ENCODE measurements at places on chromosomes 5 and 9. TPM values are rescaled to one million over a fixed set of nuclear protein-coding genes. Genes with fewer than 3 reads are reported as not detected.

- peak overlapping the region; percentile 19 for H3K4me3 ChIP-seq
- peaks cover 2% of the 10 kb centered on the region for H3K27me3 ChIP-seq
- peaks cover 54% of the 10 kb centered on the region for H3K36me3 ChIP-seq
- DNase-seq = peak; percentile 43
- peak overlapping the region; percentile 48 for H3K27ac ChIP-seq
Measured at GRCh38 chr5:177089127-177089526, 2.4 kb downstream of the FGFR4 start.

DNA sequence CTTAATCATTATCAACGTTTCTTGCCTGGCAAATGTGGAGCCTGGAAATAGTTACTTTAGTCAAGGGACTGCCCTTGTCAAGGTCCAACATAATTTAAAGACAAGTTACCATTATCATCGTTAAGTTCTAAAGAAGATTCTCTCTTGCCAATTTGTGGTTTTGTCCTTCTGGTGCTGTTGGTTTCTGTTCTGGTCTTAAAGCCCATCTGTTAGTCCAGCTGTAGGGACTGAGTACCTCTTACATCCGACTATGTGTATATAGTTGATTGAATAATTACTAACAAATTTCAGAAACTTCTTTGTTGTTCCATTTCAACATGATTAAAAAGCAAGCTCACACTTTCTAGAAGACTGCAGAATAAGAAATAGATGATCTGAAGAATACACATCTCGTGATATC, 1854.9 kb downstream of the MAT2B start:
- H3K4me1 ChIP-seq = no peaks in the 10 kb centered on the region
- H3K4me3 ChIP-seq = no peak overlapping the region
- no peak overlapping the region for H3K27ac ChIP-seq

DNA sequence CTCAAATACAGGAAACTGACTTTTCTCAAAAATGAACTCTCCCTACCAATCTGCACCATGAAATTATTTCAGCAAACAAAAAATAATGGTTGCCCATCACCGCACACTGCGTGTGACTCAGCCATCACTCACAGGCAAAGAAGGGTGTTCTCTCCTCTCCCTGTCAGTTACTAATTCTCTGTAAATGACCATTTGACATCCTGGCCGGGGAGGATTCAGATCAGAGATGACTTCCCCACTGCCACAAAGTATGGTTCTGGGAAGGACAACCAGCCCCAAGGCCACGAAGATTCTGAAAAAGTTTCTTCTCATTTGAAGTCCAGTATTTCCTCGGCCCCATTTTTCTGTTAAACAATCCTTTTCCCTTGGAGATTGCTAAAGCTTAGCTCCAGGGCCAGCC, 199.4 kb downstream of the AUH start:
- H3K4me3 ChIP-seq = no peak overlapping the region
- no peaks in the 10 kb centered on the region for H3K27me3 ChIP-seq
- peak overlapping the region; percentile 67 for H3K27ac ChIP-seq
- peaks cover 57% of the 10 kb centered on the region for H3K4me1 ChIP-seq
- H3K36me3 ChIP-seq = no peaks in the 10 kb centered on the region

DNA sequence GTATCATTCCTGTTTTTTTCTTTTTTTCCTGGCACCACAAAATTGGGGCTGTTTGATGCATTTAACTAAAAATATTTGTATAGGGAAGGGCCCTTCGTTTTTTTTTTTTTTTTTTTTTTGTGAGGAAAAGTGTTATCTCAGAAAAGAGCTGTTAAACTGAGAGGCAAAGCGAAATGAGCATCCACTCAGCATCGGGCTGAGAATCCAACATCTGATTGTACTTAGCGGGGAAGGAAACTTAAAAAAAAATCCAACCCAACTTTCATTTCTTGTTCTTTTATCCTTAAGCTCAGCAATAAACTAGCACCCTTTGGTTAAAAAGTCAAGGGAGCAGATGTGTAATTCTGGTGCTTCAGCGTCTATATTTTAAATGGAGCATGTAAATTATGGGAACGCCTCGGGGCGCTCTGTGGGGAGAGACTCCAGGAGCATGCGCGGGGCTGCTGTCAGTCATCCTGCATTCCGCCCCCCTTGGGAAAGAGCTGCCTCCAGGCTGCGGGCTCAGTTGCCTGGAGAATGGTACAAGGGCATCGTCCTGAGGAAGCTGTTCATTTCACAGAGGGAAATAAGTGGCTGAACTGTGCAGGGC, 33.3 kb downstream of the DMRT2 start:
- peak overlapping the region; percentile 37 for H3K27ac ChIP-seq
- no peaks in the 10 kb centered on the region for H3K36me3 ChIP-seq
- H3K4me3 ChIP-seq = peak overlapping the region; percentile 48
- peaks cover 3% of the 10 kb centered on the region for H3K4me1 ChIP-seq
- peak; percentile 83 for DNase-seq
- H3K27me3 ChIP-seq = no peaks in the 10 kb centered on the region

DNA sequence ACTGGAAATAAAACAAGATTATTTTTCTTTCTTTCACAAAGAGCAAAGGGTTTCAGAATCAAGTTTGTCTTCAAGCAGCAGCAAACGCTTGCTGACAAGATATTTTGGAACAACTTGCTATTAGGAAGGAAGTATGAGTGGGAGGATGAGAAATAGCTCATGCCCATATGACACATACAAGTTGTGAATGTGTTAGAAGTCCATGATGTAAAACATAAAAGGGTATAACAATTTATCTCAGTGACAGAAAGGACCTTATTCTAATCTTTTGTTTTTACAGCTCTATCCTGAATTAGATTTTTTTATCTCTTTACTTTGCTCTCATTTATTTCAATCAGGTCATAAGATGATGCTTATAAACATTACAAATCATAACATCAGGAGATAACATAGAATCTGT, 516.6 kb upstream of the MEF2C start:
- H3K27me3 ChIP-seq = no peaks in the 10 kb centered on the region
- H3K4me1 ChIP-seq = no peaks in the 10 kb centered on the region
- no peaks in the 10 kb centered on the region for H3K36me3 ChIP-seq
- peak; percentile 27 for DNase-seq
- H3K27ac ChIP-seq = no peak overlapping the region

DNA sequence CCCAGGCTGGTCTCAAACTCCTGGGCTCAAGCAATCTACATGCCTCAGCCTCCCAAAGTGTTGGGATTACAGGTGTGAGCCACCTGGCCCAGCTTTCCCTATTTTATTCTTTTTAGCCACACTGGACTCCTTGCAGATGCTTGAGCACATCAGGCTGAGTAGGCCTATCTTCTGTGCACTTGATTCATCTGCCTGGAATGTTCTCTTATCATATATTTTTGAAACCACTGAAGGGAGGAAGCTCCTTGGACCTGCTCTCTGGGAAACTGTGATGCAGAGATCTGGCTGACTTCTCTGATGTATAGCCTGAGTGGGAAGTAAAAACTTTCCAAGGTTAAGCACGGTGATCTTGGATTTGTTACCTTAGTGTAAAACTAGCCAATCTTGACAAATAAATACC, 6.5 kb upstream of the MAT2B start:
- no peak overlapping the region for H3K4me3 ChIP-seq
- H3K27me3 ChIP-seq = no peaks in the 10 kb centered on the region
- peaks cover 3% of the 10 kb centered on the region for H3K4me1 ChIP-seq

GRCh38 chr9:28503573-28503972, 930.3 kb upstream of the C9orf72 start:
- no peaks in the 10 kb centered on the region for H3K4me1 ChIP-seq
- no peak overlapping the region for H3K27ac ChIP-seq
- DNase-seq = no peak
- H3K27me3 ChIP-seq = no peaks in the 10 kb centered on the region

GRCh38 chr5:23823521-23823920, 316.1 kb downstream of the PRDM9 start:
- no peaks in the 10 kb centered on the region for H3K4me1 ChIP-seq
- H3K36me3 ChIP-seq = no peaks in the 10 kb centered on the region
- H3K4me3 ChIP-seq = no peak overlapping the region
- H3K27ac ChIP-seq = no peak overlapping the region

- H3K27me3 ChIP-seq = no peaks in the 10 kb centered on the region
- DNase-seq = no peak
- H3K27ac ChIP-seq = no peak overlapping the region
Measured at GRCh38 chr5:102830241-102830640, 75.1 kb downstream of the PAM start.

GRCh38 chr5:147267082-147267832, 32.4 kb downstream of the STK32A start:
- H3K27ac ChIP-seq = no peak overlapping the region
- no peak overlapping the region for H3K4me3 ChIP-seq
- no peaks in the 10 kb centered on the region for H3K4me1 ChIP-seq
- no peak for DNase-seq
- no peaks in the 10 kb centered on the region for H3K36me3 ChIP-seq

The PLAC8L1 gene
- 0.42 TPM for polyA plus RNA-seq

GRCh38 chr5:138666226-138666742, 86.9 kb upstream of the CTNNA1 start:
- peak overlapping the region; percentile 47 for H3K27ac ChIP-seq
- no peak overlapping the region for H3K4me3 ChIP-seq
- peaks cover 15% of the 10 kb centered on the region for H3K4me1 ChIP-seq
- no peak for DNase-seq
- no peaks in the 10 kb centered on the region for H3K27me3 ChIP-seq
- no peaks in the 10 kb centered on the region for H3K36me3 ChIP-seq

GRCh38 chr9:18910435-18910834, 122.6 kb downstream of the SAXO1 start:
- no peak overlapping the region for H3K4me3 ChIP-seq
- H3K36me3 ChIP-seq = peaks cover 3% of the 10 kb centered on the region
- H3K27ac ChIP-seq = no peak overlapping the region
- H3K27me3 ChIP-seq = no peaks in the 10 kb centered on the region

- no peak overlapping the region for H3K4me3 ChIP-seq
- peaks cover 9% of the 10 kb centered on the region for H3K4me1 ChIP-seq
- no peak overlapping the region for H3K27ac ChIP-seq
- H3K27me3 ChIP-seq = no peaks in the 10 kb centered on the region
- H3K36me3 ChIP-seq = no peaks in the 10 kb centered on the region
Measured at GRCh38 chr5:137278476-137278875, 220.7 kb downstream of the SPOCK1 start.

DNA sequence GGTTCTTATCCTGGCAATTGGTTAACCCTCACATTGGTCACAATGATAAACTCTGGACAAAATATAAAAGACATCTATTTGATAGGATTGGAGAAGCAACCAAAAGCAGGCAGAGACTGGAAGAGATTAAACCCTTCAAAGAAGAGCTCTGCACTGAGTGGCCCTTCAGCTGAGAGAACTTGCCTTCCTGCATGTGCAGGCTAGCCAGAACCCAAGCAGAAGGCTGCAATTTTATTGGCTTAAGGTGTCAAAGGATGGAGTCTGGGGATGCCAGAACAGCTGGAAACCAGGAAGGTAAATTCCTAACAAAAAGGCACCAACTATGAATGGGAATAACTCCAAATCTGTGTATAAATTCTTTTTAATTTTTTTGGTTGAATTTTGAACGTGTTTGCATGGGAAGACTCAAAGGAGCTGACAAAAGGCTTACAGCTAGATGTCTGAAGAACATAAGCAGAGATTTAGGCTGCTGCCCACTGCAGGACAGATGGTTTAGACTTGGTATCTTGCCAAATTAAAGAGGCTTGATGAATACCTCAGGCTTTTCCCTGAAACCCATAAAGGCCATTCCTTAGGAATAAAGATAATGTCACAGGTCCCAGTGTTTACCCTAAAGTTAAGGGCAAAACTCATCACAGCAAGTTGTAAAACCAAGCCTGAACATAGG, 66.3 kb downstream of the NR2F1 start:
- H3K4me1 ChIP-seq = no peaks in the 10 kb centered on the region
- H3K27me3 ChIP-seq = no peaks in the 10 kb centered on the region
- DNase-seq = no peak
- H3K4me3 ChIP-seq = no peak overlapping the region
- H3K36me3 ChIP-seq = no peaks in the 10 kb centered on the region
- no peak overlapping the region for H3K27ac ChIP-seq

DNA sequence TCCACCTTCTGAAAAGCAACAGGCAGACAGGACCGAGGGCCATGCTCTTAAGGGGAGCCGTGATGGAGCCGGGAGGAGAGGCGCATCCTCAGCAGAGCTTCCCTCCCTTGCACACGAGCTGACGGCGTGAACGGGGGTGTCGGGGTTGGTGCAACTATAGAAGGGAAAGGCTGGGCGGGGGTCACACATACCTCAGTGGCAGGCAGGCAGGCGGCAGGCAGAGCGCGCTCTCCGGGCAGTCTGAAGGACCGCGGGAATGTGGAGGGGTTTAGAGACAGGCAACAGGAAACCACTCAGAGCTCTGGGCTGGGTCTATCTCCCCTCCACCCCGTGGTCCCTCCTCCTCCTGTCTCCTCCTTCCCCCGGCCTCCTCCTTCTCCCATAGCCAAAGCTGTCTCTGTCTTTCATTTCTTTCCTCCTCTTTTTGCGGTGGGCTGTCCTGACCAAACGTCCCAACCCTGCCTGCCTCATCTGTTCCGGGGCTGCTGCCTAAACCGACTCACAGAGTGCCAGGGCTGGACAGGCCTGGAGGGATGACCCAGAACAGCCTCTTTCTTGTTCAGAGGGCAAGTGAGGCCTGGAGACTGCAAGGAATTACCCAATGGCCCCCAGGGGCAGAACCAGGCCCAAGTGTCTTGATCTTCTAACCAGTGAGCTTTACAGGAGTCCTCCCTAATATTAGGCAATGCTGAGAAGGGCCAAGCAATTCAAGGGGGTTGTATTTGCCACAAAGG, at the start of gene SPARC:
TSS of gene SPARC (minus strand) at position 242 of the 734 bp plus-strand sequence. CDS start 10,727 bp downstream, outside the sequence.
- H3K27ac ChIP-seq = peak within 1 kb of the TSS; percentile 99
- H3K4me3 ChIP-seq = peak within 1 kb of the TSS; percentile 98
- peaks cover 25% of the 10 kb centered on the region for H3K36me3 ChIP-seq
- H3K4me1 ChIP-seq = peaks cover 40% of the 10 kb centered on the region

GRCh38 chr5:139462586-139463276, at the start of gene ECSCR:
Gene ECSCR, minus strand, starts transcription at chr5:139462743. Its CDS starts 73 bp downstream, at chr5:139462670.
- H3K27me3 ChIP-seq = no peaks in the 10 kb centered on the region
- H3K4me3 ChIP-seq = peak within 1 kb of the TSS; percentile 34
- H3K36me3 ChIP-seq = no peaks in the 10 kb centered on the region
- peaks cover 5% of the 10 kb centered on the region for H3K4me1 ChIP-seq

The ISCA1 gene
- polyA plus RNA-seq = 25.2 TPM

- peaks cover 5% of the 10 kb centered on the region for H3K4me1 ChIP-seq
- no peak overlapping the region for H3K4me3 ChIP-seq
- H3K27ac ChIP-seq = no peak overlapping the region
- DNase-seq = no peak
- peaks cover 3% of the 10 kb centered on the region for H3K36me3 ChIP-seq
- peaks cover 10% of the 10 kb centered on the region for H3K27me3 ChIP-seq
Measured at GRCh38 chr5:921456-922435, 29.1 kb downstream of the TRIP13 start.

DNA sequence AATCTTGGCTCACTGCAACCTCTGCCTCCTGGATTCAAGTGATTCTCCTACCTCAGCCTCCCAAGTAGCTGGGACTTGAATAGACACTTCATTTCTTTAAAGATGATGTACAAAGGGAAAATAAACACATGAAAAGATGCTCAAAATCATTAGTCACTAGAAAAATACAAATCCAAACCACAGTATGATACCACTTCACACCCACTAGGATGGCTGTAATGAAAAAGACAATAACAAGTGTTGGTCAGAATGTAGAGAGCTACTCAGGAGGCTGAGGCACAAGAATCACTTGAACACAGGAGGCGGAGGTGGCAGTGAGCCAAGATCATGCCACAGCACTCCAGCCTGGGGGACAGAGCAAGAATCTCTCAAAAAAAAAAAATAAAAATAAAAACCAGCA, 13.0 kb downstream of the F2RL2 start:
- no peaks in the 10 kb centered on the region for H3K27me3 ChIP-seq
- no peak overlapping the region for H3K4me3 ChIP-seq
- H3K4me1 ChIP-seq = peaks cover 4% of the 10 kb centered on the region
- no peak for DNase-seq
- H3K27ac ChIP-seq = no peak overlapping the region

The SLC36A1 gene
- polyA plus RNA-seq = 16.1 TPM

Measured in muscle of leg (tissue), 16 donors.